Hepatocyte (in vitro differentiated cells): ENCODE measurements at places on chromosomes 2 and 18. TPM values are rescaled to one million over a fixed set of nuclear protein-coding genes. Genes with fewer than 3 reads are reported as not detected.

DNA sequence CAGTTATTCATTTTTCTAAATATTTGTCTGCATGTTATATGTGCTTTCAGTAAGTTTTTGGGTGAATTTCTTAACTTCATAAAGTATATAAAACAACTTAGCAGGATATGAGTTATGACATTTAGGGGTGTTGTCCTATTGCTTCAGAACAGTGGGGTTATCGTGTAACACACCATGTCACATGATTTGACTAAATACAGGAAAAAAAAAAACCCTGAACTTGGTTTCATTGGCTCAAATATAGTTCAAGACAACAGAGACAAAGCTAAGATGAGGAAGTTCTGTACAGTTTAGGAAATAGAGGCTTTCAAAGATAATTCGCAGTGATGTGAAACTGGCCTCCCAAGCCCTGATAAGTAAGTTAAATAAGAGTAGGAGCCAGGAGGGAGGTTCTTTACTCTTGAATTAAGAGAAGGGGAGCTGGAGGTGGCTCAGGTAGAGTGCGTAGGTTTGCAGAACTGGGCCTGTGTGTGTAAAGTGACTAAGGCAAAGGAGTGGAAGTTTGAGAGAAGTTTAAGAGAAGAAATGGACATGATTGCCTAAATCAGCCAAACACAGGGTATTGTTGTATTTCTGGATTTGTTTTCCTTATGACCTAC is 53.9 kb downstream of the LIMS1 start:
- no peaks in the 10 kb centered on the region for H3K27me3 ChIP-seq
- no peaks in the 10 kb centered on the region for H3K36me3 ChIP-seq
- peak overlapping the region; percentile 80 for H3K27ac ChIP-seq
- no peak for DNase-seq

DNA sequence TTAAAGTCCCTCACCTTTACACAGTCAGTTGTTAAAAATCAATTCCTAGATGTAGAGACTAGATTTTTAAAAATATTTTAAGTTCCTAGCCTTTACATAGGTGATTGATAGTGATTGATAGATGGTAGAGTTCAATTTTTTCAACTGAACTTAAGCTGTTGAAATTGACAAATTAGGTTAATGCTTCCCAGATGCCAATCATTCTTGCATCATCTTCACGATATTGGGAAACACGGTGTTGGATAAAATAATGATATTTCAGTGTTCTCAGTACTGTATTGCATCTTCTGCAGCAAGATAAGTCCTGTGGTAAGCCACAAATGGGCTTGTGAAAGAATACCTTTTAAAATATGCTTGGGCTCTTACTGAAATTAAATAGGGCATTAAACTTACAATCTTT is 667.6 kb downstream of the STK39 start:
- H3K27ac ChIP-seq, result no peak overlapping the region
- no peaks in the 10 kb centered on the region for H3K36me3 ChIP-seq
- H3K27me3 ChIP-seq, result no peaks in the 10 kb centered on the region
- H3K4me3 ChIP-seq, result no peak overlapping the region
- DNase-seq, result no peak

- peak overlapping the region; percentile 81 for H3K27ac ChIP-seq
- peaks cover 32% of the 10 kb centered on the region for H3K4me1 ChIP-seq
- no peak overlapping the region for H3K4me3 ChIP-seq
- H3K27me3 ChIP-seq, result no peaks in the 10 kb centered on the region
- no peaks in the 10 kb centered on the region for H3K36me3 ChIP-seq
Measured at GRCh38 chr2:42133771-42134195, 35.4 kb upstream of the EML4 start.

ITGB1BP1 gene
- total RNA-seq, result 17.4 and 22.7 TPM in 2 replicates

GRCh38 chr2:206274434-206275311 is at the start of gene ZDBF2:
Gene ZDBF2, plus strand, starts transcription at chr2:206274663. Its CDS starts 7,187 bp downstream, at chr2:206281850.
- peak within 1 kb of the TSS; percentile 95 for H3K27ac ChIP-seq
- no peaks in the 10 kb centered on the region for H3K4me1 ChIP-seq
- no peaks in the 10 kb centered on the region for H3K36me3 ChIP-seq

- H3K36me3 ChIP-seq, result no peaks in the 10 kb centered on the region
- no peak for DNase-seq
- H3K27me3 ChIP-seq, result no peaks in the 10 kb centered on the region
- H3K4me1 ChIP-seq, result peaks cover 4% of the 10 kb centered on the region
Measured at GRCh38 chr2:187302116-187302515, 145.9 kb downstream of the CALCRL start.

DNA sequence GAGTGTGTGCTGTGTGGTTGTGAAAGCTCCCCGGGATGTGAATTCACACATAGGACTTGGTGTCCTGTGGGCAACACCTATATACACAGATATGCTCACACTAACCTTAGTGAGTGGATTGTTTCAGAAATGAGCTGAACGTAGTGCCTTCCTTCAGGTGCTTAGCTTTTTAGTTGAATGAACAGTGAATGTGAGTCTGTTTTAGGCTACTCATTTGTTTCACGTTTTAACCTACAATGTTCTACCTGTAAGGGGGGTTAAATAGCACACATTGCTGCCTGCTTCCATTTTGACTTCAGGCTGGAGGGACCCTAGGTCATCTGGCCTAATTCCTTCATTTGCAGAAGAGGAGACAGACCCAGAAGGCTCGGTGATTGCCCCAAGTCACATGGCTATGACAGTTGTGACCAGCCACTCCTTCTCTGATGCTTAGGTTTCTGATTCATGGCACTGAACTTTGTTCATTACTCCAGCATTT is 1.0 kb downstream of the PLEK start:
- H3K4me3 ChIP-seq, result no peak overlapping the region
- no peak overlapping the region for H3K27ac ChIP-seq
- H3K36me3 ChIP-seq, result no peaks in the 10 kb centered on the region
- no peaks in the 10 kb centered on the region for H3K27me3 ChIP-seq

- H3K4me1 ChIP-seq, result no peaks in the 10 kb centered on the region
- no peak overlapping the region for H3K27ac ChIP-seq
- no peaks in the 10 kb centered on the region for H3K27me3 ChIP-seq
- H3K36me3 ChIP-seq, result no peaks in the 10 kb centered on the region
Measured at GRCh38 chr18:14767474-14767873, 19.5 kb downstream of the ANKRD30B start.

RGPD3 gene
- 0.27 and 0.36 TPM in 2 replicates for total RNA-seq

RNF125 gene
- 1.1 and 2.1 TPM in 2 replicates for total RNA-seq

DNA sequence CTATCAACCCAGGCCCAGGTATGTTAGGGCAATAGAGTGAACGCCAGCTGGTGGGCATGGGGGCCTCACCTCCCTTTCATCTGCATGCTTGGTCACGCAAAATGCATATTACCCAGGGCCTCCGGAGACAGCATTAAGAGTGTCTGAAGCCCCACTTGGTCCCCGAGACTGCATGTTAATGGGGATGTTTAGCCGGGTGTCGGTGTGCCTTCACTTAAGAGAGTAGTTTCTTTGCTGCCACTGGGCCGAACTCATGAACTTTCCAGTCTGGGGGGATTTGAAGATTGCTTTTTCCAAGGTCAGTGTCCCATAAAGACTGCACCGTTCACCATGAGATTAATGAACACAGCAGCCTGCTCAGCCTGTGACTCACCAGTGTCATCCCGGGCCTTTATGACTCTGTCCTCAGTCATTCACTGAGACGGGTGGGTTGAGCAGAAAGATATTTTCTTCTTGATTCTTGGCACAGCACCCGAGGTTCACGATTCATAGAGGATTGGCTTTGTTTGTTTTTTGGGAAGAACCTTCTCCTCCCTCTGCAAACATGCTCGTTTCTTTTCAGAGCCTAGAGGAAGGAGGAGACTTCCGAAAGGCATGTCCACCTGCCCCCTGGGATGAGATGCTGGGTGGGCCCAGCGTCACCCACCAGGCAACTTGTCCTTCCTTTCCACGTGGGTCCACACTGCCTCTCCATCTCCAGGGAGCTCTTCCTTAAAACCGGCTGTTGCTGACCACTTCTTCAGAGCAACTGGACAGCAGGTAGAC is 199.1 kb downstream of the GLI2 start:
- H3K27ac ChIP-seq, result peak overlapping the region; percentile 73
- H3K4me3 ChIP-seq, result no peak overlapping the region
- no peaks in the 10 kb centered on the region for H3K27me3 ChIP-seq

DNA sequence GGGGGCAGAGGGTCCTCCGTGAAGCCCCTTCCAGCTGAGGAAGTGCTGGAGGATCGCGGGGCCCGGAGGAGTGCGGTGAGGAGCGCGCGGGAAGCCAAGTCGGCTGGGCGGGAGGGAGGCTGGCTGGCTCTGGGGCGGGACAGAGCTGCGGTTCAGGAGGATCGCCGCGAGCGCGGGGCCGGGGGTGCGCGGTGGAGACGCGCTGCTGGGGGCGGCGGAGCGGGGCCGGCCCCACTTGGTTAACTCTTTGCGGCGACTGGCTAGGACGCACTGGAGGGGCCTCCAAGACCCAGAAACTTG is 464 bp downstream of the CYBRD1 start:
- no peaks in the 10 kb centered on the region for H3K36me3 ChIP-seq
- H3K27me3 ChIP-seq, result peaks cover 36% of the 10 kb centered on the region
- DNase-seq, result peak; percentile 49

AQP12A gene
- total RNA-seq, result not detected in 2 replicates

RNU2-63P gene
- not detected in 2 replicates for total RNA-seq

DNA sequence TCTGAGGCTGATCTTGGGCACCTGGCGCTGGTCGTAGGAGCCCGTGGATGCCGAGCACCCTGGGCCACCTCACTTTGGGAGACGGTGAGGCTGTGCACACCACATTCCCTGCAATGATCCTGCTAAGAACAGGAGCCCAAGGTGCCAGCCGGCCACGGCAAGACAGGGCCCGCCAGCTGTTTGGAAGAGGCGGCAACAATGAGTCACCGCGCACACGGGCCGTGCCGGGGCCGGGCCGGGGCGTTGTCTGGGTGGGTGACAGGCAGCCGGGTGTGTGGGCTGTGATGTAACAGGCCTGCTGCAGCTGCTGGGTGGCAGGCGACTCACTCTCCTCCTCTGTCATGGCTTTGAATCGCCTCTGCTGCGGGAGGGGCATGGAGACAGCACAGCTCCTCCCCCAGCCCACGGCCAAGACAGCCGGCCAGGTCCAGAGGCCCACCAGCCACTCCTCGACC is 49.7 kb upstream of the ODC1 start:
- DNase-seq, result peak; percentile 78
- H3K27me3 ChIP-seq, result no peaks in the 10 kb centered on the region
- no peaks in the 10 kb centered on the region for H3K36me3 ChIP-seq
- H3K27ac ChIP-seq, result no peak overlapping the region

DNA sequence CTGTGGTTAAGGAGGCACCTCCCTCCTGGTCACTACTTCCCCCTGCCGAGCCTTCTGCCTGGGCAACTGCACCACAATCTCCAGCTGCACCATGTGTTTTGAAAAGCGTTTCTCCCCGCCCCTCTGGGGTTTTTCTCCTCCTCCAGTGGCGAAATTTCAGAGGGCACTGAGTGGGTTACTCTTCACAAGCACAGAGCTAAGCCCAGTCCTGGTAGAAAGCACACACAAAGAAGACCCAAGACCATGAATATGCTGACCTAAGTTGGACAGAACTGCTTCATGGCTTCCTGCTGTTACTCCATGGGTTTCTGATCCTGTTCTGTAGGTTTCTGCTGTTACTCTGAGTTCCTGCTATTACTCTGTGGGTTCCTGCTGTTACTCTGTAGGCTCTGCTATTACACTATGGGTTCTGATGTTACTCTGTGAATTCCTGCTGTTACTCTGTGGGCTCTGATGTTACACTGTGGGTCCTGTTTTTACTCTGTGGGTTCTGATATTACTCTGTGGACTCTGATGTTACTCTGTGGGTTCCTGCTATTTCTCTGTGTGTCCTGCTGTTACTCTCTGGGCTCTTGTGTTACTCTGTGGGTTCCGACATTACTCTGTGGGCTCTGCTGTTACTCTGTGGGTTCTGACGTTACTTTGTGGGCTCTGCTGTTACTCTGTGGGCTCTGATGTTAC is 216.6 kb downstream of the RTP5 start:
- no peak for DNase-seq
- no peaks in the 10 kb centered on the region for H3K27me3 ChIP-seq
- no peak overlapping the region for H3K4me3 ChIP-seq
- peaks cover 4% of the 10 kb centered on the region for H3K4me1 ChIP-seq

NPAS2 gene
- 7.7 and 8.3 TPM in 2 replicates for total RNA-seq

GAREM1 gene
- total RNA-seq, result 6.9 and 8.1 TPM in 2 replicates

CROCC2 gene
- 0.10 and 0.20 TPM in 2 replicates for total RNA-seq

DNA sequence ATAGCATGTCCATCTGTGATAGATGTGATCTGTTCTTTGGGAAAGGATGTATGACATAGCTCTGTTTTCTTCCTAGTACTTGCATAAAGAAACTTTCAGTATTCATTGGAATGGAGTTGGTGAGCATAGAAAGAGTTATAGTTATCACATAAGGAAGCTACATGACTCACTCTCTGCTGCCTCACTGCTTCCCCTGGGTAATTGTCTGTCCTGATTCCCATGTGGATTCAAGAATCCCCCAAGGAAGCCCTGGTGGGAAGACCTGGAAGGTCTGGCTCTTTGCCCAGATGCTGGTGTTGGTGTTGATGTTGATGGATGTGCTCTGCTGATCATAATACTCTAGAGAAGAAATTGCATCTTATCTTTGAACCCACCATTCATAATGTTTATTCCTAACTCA is 60.6 kb downstream of the PTPN4 start:
- no peaks in the 10 kb centered on the region for H3K36me3 ChIP-seq
- no peaks in the 10 kb centered on the region for H3K4me1 ChIP-seq
- DNase-seq, result peak; percentile 15
- H3K27ac ChIP-seq, result no peak overlapping the region
- H3K4me3 ChIP-seq, result no peak overlapping the region

DNA sequence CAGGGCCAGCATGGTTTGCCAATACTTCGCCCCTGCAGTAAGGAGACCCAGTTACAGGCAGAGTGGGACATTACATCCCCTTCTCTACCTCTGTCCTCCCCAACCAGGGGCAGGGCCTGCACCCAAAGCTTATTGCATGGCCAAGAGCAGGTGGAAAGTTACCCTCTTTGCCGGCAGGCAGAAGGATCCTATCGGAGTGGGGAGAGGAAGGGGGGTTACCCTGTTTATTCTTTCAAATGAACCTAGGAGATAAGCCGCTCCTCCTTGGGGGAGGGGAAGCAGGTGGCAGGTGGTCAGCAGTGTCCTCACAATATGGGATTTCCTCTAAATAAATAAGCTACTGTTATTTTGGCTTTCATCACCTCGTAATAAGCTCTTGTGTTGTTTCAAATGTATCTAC is 53.9 kb downstream of the SPATS2L start:
- no peaks in the 10 kb centered on the region for H3K36me3 ChIP-seq
- DNase-seq, result no peak
- H3K4me3 ChIP-seq, result no peak overlapping the region
- H3K4me1 ChIP-seq, result peaks cover 20% of the 10 kb centered on the region
- H3K27me3 ChIP-seq, result no peaks in the 10 kb centered on the region

DNA sequence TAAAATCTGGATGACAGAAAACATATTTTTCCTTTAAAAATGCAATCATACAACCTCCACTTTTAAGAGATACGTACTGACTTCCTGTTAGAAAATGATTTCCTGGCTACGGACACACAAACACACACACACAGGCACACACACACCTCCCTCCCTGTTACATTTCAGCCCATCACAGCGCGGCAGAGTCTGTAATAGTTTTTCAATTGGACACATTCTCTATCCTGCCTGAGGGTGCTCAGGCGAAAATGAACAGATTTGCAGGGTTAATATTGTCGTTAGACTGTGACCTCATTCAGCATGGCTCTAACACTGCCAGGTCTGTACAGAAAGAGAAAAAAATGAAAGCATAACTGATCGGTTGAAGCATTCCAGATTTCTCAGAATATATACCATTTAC is 45.0 kb downstream of the KCTD1 start:
- H3K36me3 ChIP-seq, result no peaks in the 10 kb centered on the region
- H3K27ac ChIP-seq, result no peak overlapping the region
- H3K4me1 ChIP-seq, result no peaks in the 10 kb centered on the region
- no peak overlapping the region for H3K4me3 ChIP-seq
- DNase-seq, result no peak

- DNase-seq, result no peak
- H3K4me3 ChIP-seq, result no peak overlapping the region
- no peaks in the 10 kb centered on the region for H3K36me3 ChIP-seq
Measured at GRCh38 chr2:19225931-19226330, 132.5 kb downstream of the OSR1 start.

GRCh38 chr2:223824301-223824700 is 13.1 kb downstream of the AP1S3 start:
- no peak overlapping the region for H3K27ac ChIP-seq
- DNase-seq, result no peak
